ENCODE measurements at places on chromosomes 5 and 9.

DNA sequence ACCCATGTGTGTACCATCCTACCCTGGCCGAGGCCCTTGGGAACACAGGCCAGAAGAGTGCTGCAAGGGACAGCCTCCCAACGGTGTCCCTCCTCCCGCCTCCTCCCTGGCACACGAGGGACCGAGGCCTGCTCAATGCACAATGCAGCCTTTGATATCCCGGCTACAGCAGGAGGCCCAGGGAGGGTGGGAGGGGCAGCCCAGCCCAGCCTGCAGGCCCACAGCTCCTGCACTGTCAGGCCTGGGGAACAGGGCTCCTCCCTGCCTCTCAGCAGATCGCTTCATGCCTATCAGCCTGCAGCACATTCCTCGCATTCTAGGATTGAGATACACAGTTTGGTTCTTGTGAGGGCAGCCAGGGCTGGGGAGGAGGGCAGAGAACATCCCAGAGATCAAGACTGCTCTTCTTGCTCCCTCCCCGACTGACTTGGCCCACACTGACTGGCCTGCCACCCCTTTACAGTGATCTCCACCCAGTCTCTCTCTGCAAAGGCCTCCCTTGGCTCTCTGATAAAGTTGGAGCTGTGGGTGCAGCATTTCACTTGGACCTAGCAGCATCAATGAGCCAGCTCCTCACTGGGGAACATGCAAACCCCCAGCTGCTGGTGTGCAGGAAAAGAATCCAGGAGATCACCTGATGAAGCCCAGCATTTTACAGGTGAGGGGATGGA, at the start of gene SH3TC2:
TSS of gene SH3TC2 (minus strand) at position 46 of the 671 bp plus-strand sequence. CDS start at position 6, 40 bp downstream.
- DNase-seq, result no peak

DNA sequence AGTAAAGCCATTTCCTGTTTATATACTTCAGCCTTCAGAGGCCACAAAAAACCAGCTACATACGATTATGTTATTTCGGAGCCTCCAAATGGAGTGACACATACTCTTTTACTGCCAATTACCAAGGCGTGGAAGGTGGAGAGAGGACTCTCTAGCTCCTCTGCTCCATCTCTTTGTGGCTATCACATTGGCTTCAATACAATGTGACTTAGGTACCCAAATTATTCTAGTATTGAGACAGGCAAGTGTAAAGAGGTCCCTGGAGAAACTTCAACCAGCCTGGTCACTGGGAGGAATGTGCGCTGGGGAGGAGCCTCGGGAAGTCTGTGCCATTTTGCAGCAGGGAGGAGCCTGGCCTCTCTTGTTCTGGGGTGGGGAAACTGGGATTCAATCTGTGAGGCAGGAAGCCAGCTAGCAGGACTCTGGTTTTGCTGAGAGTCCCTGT, 85.8 kb upstream of the TAS2R1 start:
- DNase-seq, result no peak

DNA sequence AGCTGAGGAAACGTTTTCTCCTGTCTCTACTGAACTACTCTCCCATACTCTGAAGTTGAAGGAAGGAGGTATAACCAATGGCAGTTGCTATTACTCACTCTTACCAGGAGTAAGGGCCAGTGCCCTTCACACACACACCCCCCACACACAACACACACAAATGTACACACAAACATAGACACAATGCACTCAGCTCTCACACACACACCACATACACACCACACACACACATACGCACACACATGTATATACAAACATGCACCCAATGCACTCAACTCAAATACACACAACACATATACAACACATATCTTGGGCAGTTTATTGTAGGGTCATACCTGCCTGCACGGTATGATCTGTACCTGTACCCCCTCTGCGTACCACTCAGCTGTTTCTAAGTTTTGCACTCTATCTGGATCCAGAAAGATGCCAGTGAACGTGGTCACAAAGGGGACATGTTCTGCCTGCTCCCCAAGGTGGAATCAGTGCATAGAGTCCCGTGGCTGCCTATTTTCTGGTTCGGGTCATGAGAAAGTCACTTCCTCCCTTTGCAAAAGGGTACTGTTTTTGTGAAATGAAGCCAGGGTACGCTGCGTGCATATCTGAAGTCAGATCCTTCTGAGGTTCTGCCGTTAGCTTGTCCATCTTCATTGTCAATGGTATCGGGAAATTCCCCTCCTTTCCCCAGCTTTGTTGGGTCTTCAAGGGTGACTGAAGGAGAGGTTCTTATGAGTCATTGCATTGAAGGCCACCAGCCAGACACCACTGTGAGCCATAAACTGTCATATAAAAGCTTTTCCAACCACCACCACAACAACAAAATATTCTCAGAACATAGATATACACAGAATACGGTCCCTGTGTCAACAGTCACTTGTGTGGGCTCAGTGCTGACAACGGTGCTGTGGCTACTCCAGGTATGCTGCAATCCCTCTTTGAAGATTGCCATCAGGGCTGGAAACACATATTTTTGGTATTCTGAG, 131.9 kb downstream of the UGCG start:
- DNase-seq, result peak; percentile 15

DNA sequence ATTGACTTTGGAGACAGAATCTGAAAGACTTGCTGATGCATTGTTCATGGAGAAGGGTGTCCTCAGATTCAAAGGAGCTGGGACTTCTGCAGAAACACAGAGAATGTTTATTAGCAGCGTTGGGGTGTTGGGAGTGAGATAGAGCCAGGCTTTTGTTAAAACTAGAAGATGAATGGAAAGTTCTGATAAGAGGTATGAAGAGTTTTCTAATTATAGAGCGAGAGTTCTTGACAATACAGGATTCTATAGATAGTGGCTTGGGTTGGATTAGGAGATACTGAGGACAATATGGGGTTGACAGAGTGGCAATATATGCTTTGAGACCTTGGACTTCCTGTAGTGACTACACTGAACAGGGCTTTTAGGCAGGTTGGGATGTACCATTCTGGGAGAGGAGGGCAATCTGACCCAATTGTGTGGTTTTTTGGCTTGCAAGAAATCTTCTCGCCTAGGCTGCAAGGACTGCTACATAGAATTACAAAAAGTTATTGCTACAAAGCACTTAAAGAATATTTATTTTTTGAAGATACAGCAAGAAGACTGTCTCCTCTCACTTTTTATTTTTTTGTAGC, 83.1 kb downstream of the FER start:
- DNase-seq, result no peak

DNA sequence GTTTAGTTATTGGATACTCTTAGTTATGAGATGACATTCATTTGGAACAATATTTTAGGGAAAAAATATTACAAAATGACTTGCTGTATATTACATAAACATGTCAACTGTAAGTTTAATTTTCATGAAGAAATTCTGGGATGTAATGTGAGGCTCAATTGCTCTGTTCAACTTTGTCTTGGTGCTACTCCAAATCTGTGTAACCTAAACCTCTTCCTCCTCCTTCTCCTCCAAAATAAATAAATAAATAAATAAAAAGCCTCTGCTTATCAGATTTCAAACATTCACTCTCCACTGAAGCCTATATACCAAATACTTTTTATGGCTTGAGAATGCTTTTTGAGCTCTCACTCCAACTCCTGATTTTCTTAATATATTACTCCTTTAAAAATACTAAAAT, 27.7 kb downstream of the ACTBL2 start:
- DNase-seq, result no peak

DNA sequence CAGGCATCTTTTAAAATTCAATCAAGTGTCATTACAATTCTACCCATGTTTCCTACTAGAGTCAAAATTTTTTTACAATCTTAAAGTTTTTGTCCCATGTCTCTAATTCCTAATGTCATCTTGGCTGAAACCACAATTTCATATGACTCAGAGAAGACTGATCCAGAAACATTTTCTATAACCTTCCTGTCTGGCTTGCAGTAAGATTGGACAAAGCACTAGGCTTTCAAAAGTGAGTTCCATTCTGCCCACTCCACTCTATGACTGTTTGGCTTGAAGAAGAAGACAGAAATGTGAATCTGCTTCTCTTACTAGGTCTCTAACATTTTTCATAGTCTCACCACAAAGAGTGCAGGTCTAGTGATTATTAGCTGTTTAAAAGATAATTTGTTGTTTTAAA, 88.8 kb downstream of the NR3C1 start:
- no peak for DNase-seq

- no peak for DNase-seq
These were observed 312.9 kb upstream of the RGMB start for GRCh38 chr5:98460536-98460935.

DNA sequence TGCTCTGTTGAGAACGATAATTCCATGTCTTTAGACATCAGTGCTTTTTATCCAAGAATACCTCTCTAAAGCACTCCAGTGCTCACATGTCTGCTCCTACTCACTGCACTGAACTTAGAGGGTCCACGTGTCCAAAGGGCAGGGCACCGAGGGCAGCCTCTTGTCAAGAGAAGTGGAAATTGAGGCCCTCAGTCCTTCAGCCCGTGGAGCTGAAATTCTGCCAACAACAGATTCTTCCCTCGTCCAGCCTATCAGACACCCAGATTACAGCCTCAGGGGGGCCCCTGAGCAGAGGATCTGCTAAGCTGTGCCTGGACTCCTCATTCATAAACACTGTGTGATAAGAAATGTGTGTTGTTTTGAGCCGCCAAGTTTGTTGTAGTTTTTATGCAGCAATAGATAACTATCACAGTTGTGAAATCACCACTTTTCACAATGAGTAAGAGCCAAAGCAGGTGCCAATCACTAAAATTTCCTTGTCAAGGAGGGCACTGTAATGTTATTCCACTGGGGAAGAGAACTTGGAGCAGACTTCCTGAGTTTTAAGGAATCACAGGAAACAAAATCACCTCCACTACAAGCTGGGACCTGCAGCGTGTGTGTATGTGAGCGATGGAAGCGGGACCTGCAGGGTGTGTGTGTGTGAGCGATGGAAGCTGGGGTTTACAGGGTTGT, 58.8 kb upstream of the IGFBPL1 start:
- DNase-seq, result no peak

GRCh38 chr5:78670701-78671269, 22.2 kb upstream of the LHFPL2 start:
- no peak for DNase-seq

GRCh38 chr5:89556215-89556913, 673.4 kb upstream of the MEF2C start:
- DNase-seq, result no peak

- DNase-seq, result no peak
These were observed 177.1 kb downstream of the ATP10B start for GRCh38 chr5:160674901-160675300.

DNA sequence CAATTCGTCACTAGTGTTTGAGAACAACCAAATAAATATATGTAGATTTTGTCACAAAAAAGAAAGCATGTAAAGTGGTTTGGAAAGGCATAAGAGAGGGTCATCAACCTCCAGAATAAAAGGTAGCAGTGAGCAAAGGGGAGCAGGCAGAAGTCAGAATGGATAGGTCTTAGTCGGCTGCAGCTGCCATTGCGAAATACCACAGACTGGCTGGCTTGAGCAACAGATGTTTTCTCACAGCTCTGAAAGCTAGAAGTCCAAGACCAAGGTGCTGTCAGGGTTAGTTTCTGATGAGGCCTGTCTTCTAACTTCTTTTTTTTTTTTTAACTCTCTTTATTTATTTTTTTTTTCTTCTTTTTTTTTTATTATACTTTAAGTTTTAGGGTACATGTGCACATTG, 208.1 kb upstream of the PIK3R1 start:
- no peak for DNase-seq

DNA sequence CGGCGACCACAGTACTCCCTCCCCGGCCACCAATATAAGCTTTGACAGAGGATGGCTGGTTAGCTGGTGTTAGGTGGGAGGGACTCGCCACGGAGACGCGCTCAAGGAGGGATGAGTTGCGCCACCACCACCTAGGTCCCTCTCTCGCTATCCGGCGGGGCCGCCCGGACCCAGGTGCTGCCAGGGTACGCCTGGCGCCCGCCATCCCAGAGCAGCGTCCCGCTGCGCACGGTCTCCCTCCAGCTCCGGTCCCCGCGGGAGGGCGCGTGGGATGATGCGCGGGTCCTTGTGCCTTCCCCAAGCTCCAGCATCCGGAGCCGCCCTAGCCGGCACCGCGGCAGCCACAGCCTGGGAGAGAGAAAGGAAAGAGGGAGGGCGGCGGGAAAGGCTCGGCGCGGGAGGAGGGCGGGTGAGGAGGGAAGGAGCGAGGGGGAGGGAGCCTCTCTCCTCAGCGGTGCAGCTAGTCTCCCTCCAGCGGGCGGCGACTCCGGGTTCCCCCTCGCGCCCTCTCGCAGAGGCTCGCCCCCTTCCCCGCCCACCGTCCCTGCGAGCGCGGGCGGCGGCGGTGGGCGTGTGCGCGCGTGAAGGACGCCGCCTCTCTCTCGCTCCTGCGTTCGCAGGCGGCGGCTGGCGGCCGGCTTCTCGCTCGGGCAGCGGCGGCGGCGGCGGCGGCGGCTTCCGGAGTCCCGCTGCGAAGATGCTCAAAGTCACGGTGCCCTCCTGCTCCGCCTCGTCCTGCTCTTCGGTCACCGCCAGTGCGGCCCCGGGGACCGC, at the start of gene CAMK4:
TSS of gene CAMK4 (plus strand) at position 598 of the 774 bp plus-strand sequence. CDS start at position 698, 100 bp downstream.
- DNase-seq, result peak; percentile 82

DNA sequence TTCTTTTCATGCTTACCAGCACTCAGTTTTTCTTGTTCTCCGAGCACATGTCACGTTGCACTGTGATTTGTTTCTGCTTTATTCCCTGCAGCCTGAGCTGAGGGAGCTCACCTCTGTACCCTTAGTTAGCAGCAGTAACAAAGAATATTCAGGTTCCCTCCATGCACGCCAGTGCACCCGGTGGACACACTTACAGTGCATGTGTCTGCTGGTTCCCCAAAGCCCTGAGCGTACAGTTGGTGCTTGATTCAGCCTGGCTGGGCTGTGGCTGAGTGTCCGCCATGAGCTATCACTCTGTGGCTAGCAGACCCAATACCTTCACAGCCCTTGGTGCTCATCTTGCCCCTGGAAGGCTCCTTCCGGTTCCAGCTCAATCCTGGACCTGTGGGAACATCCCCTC, 93.5 kb downstream of the MVB12B start:
- DNase-seq, result no peak

GRCh38 chr5:91486638-91487037, 103.5 kb upstream of the ARRDC3 start:
- DNase-seq, result no peak

GRCh38 chr5:54484219-54484894, 28.9 kb downstream of the HSPB3 start:
- DNase-seq, result no peak

GRCh38 chr9:95516734-95517558, at the start of gene PTCH1:
Gene PTCH1 (minus strand): TSS chr9:95516971.
- no peak for DNase-seq

GRCh38 chr5:143101121-143101520, 302.4 kb downstream of the NR3C1 start:
- DNase-seq, result peak; percentile 22

DNA sequence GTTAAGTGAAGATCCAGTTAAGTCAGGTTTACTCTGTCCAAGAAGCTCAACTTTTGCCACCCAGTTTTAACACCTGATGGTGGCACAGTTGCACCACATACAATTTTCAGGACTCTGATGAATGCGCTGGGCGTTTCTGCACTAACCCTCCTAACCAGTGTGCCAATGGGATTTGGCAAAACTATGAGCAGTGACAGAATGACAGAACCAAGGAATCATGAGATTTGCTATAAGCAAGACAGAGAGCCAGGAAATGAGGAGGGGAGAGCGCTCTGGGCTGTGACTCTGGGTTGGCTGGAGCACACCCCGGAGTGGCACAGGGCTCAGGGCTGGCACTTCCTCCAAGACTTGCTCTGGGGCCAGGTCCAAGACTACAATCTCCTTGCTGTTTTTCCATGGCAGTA, 84.1 kb downstream of the SH3PXD2B start:
- DNase-seq, result no peak

- DNase-seq, result no peak
These were observed 82.9 kb upstream of the ALDH1B1 start for GRCh38 chr9:38309324-38310195.

- no peak for DNase-seq
These were observed 134.3 kb downstream of the CDH18 start for GRCh38 chr5:19853616-19854240.
